Activated naive CD4-positive, alpha-beta T cell treated with anti-CD3 and anti-CD28 coated beads for 36 hours (primary cell): ENCODE measurements at places on chromosomes 3 and 15. TPM values are rescaled to one million over a fixed set of nuclear protein-coding genes. Genes with fewer than 3 reads are reported as not detected.

DNA sequence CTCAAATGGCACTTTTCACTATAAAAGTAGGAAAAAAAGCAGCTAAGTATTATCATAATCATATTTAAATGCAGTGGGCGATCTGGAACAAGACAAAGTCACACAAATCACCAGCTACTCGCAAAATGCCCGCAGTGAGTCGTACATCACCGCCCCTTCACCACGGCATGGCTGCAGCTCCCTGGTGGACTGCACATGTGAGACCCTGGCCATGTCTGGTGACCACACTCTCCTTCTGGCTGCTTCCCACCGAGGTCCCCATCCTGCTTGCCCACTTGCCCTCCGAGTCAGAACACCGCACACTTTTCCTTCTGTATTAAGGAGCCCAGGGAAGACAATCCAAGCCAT is 38.6 kb downstream of the ACAA1 start:
- DNase-seq, result no peak

- DNase-seq, result no peak
Measured at GRCh38 chr3:47065058-47065457, 85.6 kb downstream of the NBEAL2 start.

Gene LMAN1L
- total RNA-seq, result not detected

DNA sequence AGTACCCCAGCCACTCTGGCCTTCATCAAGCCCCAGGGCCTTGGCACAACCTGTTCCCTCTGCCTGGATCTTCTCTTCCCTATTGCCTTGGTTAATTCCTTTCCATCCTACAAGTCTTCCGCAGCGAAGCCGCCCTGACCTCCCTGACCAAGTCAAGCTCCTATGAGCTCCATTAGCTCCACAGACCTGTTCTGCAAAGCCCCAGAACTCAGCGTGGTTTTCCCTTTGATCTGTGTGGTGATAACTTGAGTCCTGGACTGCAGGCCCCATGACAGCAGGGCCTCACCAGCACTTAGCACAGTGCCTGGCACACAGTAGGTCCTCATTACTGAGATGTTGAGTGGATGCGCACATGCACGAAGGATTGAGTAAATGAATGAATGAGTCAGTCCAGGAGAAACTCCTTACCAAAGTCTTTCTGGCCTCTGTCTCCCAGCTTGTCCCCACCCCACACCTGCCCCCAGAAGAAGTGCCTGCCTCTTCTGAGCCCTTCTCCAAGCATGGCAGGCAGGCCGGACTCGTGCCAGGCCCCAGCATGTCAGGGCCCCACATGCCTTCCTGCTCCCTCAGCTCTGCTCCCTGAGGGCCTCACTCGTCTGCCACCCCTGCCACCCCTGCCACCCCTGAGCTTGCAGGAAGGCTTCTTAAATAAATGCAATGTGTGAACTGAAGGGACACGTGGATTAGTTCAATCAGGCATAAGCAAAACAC is 6.3 kb downstream of the ANPEP start:
- no peak for DNase-seq

GRCh38 chr15:62740141-62741004 is 302.2 kb upstream of the TPM1 start:
- no peak for DNase-seq

- no peak for DNase-seq
Measured at GRCh38 chr3:115254492-115255196, 107.6 kb upstream of the ZBTB20 start.

GRCh38 chr3:39188271-39189149 is 3.9 kb downstream of the XIRP1 start:
- DNase-seq, result no peak

DNA sequence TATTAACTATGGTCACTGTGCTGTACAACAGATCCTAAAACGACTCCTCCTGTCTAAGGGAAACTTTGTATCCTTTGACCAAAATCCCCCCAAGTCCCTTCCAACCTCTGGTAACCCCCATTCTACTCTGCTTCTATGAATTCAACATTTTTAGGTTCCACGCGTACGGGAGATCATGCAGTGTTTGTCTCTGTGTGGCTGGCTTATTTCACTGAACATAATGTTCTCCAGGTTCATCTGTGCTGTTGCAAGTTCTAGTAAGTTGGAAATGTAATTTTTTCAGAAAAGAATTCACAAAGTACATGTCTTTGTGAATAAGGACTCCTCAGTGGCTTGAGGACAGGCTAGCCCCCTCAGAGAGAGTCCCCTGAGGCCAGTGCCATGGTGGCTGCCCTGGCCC is 66.1 kb downstream of the ATP10A start:
- no peak for DNase-seq

- DNase-seq, result no peak
Measured at GRCh38 chr3:23704298-23704697, 101.5 kb upstream of the UBE2E1 start.

Gene INAFM2
- 4.9 TPM for total RNA-seq

- DNase-seq, result no peak
Measured at GRCh38 chr3:143565951-143566350, 282.3 kb downstream of the SLC9A9 start.

DNA sequence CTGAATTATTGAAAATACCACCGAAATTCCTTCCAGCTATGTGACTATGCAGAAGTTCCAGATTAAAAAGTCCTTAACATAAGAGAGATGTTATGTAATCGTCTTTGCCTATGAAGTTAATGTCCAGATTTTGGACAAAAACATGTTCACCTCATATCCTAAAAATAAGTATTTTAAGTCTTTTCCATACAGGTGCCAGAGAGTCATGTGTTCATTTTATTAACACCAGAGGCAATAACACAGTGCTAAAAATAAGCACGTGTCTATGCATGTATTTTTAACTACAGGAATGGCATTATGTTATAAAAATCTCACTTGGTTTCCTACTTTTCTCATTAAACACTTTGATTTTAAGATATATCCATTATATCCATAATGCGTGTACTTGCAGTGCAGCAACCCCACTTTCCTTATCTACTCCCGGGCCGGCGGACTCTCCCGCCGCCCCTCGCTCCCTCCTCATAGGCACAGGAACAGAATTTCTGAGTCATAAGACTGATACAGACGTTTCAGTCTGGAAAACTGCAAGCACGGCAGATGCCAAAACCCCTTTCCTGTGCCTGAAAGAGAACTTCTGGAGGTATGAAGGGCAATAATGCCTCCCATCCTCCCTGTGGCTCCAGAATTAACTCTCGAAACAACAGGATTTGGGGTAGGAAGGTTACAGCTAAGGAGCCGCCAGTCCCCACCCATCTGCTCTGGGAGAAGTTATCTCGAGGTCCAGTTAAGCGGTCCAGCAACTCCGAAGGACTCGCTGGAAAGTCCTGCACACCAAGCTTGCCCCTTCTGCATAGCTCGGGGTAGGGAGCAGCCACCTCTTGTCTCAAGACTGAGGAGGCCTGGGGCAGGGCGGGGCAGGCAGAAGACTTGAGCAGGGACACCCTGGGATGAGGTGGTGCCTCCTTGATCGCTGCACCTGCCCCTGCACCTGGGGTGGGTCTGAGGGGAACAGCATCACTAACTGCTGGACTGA is 22.3 kb upstream of the PSTPIP1 start:
- DNase-seq, result no peak

Gene SEMA5B
- not detected for total RNA-seq

DNA sequence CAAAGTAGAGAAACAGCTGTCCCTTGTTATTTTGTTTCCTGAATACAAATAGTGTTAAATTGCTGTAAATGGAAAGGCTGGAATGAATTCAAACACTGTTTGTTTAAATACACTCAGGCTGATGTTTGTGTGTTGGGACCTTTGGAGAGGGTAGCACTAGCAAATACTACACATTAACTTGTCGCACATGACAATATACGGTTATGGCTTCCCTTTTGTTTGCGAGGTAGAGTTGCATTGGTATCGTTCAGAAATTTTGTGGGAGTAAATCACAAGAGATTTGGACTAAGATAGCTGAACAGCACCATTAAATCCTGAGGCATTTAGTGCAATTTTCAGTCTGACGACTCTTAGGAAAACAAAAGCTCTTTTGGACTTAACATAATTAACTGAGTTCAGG is 213.0 kb upstream of the ROBO2 start:
- no peak for DNase-seq

DNA sequence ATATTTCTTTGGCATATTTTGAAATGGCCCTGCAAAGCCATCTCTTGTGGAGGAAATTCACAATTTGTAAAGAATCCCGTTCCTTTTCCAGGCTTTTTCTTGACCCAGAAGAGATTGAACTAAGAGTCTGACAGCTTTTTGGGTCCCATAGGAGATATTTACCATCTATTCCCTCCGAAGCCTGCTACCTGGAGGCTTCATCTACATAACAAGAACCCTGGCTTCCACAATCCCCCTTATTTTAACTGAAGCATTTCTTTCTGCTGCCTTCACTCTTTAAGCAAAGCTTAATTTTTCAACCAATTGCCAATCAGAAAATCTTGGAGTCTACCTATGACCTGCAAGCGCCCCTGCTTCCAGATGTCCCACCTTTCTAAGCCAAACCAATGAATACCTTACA is 248.1 kb upstream of the GADL1 start:
- no peak for DNase-seq

DNA sequence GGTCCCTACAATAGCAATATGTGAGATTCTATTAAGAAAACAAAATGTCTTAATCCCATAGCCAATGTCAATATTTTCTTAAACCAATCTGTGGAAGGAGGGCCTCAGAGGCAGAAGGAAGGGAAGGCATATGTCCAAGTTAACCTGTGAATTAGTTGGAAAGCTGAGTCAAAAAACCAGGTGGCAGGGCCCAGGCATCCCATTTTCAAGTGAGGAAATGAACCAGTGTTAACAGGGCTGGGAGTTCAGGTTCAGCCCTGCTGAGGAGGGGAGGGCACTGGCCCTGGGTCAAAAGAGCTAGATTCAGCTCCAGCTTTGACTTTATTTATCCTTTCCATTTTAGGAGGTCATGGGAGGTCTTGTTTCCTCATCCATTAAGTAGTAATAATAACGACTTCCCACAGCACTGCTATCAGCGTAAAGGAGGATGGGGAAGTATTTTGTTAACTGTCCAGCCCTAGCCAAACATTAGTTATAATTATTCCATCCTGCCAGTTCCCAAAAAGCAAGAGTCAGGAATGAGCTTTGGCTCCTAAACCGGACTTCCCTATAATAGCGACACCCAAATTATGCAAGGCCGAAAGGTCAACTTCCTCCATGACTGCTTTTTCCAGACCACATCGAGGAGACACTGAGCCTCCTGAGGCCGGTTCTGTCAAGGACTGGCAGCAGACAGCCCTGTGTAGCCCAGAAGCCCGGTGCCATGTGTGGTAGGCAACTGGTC is 3.2 kb downstream of the MASP1 start:
- no peak for DNase-seq

- no peak for DNase-seq
Measured at GRCh38 chr15:29945943-29946596, 123.8 kb upstream of the TJP1 start.

Gene SPESP1
- 0.81 TPM for total RNA-seq

DNA sequence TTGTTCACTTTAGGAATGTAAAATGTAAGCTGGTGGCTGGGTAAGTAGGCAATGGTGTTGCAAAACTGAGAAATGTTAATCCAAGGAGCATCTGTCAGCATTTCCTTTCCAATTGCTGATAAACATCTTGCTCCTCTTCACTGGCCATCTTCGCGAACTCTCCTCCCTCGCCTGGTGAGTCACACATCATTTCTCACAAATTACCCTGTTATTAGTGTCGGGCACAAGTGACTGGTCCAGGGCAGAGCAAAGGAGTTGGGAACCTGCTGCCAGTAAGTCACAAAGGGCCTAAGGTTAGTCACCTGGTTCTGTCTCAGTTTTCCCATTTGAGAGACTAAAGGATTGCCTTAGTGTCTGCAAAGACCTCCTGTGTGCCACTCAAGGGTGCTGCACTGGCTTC is 13.0 kb downstream of the CERS3 start:
- peak; percentile 35 for DNase-seq

Gene STARD9
- total RNA-seq, result 1.9 TPM

DNA sequence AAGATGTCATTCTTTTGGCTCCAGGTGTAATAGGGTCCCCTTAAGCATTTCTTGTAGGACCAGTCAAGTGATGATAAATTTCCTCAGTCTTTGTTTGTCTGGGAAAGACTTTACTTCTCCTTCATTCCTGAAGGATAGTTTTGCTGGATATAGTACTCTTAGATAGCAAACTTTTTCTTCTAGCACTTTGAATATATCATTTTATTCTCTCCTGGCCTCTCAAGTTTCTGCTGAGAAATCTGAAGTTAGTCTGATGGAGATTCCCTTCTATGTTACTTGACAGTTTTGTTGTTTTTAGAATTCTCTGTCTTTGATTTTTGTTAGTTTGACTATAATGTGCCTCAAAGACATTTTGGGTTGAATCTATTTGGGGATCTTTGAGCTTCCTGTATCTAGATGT is 181.2 kb upstream of the HES1 start:
- no peak for DNase-seq

GRCh38 chr15:63246691-63247469 is 30.5 kb upstream of the APH1B start:
- no peak for DNase-seq

- DNase-seq, result no peak
Measured at GRCh38 chr3:40292637-40293349, 16.7 kb upstream of the EIF1B start.

- no peak for DNase-seq
Measured at GRCh38 chr15:39721893-39722292, 60.7 kb downstream of the FSIP1 start.

DNA sequence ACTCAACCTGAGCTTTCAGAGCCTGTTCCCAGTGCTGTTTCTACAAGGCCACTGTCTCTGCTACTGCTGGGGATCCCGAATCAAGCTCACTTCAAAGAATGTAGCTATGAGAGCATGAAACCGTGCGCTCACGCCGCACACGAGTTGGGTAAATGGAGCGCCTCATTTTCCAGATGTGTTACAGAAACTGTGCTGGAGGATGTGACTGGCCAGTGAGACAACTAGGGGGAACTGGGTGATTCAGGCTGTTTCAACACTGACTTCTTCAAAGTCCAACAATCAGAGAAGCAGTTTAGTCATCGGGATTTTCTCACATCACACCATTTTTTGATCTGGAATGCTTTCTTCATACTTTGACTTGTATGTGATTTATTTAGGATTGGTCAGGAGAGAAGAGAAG is 3.5 kb downstream of the ZNF710 start:
- DNase-seq, result peak; percentile 83
